CD4-positive, alpha-beta T cell treated with Interleukin-4 for 4 hours (primary cell): ENCODE measurements at places on chromosomes 6 and 20.

DNA sequence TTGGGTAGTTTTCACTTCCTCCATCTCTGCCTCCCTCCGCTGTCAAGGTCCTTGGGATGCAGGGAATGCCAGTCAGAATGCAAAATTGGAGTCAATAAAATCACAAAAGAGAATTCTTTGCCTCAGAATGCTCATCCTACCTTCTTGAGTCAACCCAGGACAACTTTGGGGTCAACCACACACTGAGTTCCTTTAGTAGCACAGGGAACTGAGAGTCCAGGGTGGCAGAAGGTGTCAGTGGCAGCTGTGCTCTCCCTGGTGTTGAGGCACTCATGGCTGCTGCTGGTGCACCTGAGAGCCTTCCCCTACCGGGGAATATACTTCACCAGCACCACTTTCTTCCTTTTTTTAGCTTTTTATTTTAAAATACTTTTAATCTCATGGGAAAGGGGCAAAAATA lies 829 bp upstream of the NOTCH4 start:
- no peak for DNase-seq

DNA sequence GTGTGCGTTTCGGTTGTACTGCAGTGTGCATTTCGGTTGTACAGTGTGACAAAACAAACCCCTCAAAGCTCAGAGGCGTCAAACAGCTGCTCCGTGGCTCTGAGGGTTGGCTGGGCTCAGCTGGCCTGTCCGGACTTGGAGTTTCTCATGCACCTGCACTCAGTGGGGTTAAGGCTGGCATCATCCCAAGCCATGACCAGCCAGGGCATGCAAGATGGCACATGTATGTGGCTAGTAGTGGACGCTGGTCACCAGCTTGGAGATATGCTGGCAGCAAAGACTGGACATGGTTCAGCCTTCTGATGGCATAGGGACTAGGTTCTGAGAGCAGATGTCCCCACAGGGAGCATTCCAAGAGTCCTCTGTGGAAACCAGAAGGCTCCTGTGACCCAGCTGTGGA lies 187.2 kb downstream of the CDH4 start:
- no peak for DNase-seq

GRCh38 chr20:52054123-52054522 lies 137.5 kb downstream of the ZFP64 start:
- peak; percentile 24 for DNase-seq

GRCh38 chr6:119147101-119148053 lies 68.9 kb upstream of the FAM184A start:
- peak; percentile 37 for DNase-seq

GRCh38 chr6:26199773-26200764 lies 112.8 kb downstream of the HFE start:
- peak; percentile 36 for DNase-seq

GRCh38 chr6:169846286-169847056 lies 95.0 kb downstream of the ERMARD start:
- DNase-seq = no peak

DNA sequence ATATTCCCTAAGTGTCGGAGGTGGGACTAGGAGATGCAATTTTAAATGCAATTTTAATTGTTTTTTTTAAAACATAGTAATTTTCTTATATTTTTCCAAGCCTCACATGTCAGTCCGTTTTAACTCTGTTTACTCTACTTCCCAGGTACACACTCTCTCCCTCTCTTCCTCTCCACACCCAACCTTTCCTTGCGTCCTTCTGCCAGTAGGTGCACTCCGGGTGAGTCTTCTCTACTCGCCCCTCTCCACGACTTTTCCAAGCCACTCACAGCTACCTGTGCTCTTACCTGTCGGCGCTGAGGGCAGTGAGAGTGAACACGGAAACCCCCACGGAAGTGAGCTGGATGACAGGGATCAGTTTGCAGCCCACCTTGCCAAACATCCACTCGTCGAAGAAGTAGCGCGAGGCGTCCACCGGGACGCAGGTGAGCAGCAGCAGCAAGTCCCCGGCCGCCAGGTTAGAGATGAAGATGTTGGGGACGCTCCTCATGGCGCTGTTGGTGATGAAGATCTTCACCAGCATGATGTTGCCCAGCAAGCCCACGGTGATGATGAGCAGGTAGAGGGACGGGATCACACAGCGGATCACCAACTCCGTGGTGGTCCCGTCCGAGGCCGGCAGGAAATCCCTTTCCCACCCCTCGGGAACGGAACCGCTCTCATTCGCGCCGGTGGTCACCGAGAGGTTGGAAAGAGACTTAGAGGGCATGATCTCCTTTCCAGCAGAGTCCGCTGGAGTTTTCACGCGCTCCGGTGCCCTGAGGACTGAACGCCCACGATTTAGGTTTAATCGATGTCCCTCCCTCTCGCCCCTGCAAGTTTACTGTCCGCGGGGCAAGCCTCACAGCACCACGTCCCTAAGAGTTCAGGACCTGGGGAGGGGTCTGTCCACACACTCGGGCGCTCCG lies 44.5 kb upstream of the GJE1 start:
- DNase-seq = no peak

DNA sequence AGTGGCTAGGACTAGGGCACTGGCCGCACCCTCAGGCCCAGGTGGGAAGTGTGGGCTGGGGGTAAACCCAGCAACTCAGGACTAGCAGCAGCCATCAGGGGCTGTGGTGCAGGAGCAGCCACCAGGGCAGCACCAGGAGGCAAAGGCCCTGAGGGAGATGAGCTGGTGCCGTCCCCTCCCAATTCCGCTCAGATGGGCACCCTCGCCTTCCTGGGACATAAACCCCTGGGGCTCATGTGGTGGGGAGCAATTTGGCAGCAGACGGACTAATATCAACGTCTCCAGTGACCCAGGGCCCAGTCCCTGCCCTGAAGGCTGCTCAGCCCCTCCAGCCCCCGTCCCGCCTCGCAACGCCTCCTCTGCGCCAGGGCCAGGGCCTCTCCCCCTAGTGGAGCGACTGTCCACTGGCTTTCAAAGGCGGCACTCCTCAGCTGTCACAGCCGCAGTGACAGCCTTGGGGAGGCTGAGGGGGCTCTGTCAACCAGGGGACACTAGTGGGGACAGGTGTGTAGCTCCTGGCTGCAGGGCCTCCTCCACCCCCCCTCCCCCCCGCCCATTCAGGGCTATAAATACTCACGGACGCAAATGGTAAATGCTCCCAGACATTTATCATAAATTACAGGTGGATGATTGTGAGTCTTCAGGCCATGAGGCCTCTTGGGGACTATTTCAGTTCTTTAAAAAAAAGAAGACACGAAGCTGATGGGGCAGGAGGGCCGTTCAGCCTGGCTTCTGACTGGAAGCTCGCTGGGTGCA lies 349.9 kb downstream of the ZFAND3 start:
- no peak for DNase-seq

DNA sequence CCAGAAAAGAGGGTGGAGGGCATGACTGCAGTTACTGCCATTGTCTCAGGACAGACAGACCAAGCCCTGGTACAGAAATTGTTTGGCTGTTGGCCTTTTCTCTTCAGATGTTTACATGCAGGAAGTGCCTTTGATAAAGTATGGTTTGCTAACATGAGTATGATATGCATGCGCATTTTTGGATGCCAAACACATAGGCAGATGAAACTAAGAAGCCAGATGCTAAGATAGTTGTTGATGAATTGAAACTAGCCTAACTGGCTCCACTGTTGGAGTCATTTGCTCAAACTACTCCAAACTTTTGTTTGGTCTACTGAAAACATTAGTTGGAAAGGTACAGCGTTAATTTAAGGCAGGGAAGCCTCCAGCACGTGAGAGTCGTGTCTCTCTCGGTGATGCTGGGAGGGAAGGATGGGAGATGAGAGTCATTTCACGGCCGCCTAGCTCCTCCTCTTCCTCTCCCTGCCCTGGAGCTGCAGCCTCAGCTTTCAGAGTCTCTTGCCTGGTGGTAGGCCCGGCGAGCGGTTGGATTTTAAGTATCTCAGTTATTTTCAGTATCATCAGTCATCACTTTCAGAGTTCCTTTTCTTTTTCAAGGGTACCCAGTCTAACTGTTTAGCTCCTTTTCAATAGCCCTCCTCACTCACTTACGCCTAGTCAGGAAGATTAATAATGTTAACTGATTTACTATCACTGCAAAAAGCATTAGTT lies 29.7 kb downstream of the RREB1 start:
- DNase-seq = peak; percentile 69

- DNase-seq = no peak
Measured at GRCh38 chr6:43669922-43670622, 17.5 kb downstream of the MRPS18A start.

DNA sequence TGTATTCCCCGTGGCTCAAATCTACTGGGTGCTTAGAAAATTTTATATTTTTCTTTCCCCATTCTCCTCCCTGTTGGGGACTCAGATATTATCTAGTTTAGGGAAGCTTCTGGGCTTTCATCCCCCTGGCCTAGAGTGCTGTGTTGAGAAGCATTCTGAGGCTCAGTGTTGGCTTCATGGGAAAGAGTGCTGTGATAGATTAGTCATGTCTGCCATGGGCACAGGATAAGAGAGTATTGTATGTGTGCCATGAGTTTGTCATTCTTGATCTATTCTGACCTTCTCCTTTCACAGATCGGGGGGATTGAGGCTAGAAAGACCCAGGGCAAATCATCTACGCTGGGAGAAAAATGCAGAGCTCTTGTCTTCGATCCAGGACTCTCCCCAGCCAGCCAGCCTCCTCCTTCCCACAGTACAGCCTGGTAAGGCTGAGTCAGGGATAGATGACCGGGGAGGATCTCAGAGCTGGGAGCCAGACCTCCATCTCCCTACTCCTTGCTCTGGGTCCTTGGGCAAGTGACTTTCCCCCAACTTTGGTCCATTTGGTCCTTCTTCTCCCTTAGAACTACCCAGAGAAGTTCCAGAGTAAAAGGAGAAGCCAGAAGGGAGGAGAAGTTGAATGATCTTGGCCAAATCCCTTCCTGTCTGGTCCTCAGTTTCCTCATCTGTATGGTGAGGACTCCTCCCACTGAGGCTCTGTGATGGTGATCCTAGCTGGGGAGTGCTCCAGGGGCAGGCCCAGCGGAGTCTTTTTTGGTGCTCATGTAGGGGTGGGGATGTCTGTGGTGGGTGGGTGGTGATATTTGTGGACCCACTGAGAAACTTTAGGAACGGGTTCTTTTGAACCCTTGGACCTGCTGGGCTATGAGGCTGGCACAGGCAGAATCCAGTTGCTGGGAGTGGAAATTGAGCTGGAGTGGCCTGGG lies 5.0 kb downstream of the SRC start:
- no peak for DNase-seq

DNA sequence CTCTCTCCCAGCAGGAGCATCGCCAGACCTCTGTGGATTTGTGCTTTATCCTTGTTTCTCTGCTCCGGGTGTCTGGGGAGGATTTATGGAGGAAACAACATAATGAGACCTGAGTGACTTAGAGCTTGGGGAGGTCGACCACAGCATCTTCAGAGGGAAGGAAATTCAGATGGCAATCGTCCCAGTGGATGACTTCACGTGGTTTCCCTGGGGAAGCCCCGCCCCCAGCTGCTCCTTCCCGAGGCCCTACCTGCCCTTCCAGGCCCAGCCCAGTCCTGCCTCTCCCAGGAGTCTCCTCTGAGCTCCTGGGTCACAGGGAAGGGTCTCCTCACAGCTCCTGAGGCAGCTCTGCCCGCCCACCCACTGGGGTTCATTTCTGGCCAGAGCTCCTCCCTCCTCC lies 430.3 kb upstream of the SULF2 start:
- DNase-seq = no peak

DNA sequence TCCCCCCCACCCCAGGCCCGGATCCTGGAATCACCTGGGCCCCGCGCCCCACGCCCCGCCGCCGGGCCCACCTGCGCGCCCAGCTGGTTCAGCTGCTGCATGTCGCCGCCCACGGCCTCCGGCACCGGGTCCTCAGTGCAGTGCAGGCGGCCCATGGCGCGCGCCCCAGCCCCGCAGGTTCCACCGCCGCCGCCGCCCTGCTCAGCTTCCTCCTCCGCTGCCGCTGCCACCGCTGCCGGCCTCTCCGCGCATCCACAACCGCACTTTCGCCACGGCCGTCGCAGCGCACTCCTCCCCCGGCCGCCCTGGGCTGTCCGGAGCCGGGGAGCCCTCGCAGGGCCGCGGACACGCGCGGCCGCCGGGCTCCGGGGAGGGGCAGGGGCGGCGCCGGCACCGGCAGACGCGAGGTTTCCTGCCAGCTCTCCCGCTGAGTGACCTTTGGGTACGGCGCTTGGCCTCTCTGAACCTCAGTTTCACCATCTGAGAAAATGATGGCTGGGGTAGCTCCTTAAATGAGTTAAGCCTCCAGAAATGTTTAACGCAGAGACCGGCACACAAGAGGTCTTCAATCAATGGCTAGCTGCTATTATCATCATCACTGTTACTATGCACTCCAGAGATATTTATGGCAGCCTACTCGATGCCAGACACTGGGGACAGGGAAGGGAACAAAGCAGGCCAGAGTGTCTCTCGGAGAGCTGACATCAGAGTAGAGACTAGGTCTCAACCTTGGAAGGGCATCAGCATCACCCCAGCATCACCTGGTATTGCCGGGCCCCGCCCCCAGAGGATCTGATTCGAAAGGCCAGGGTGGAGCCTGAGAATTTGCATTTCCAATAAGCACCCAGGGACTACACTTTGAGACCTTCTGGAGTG lies at the start of gene COMMD7:
Gene COMMD7, minus strand, starts transcription at position 231 of the 876 bp plus-strand sequence. Its CDS starts 76 bp downstream, at position 155.
- peak; percentile 68 for DNase-seq
